CD4-positive, alpha-beta T cell treated with Interferon gamma for 1 hour (primary cell): ENCODE measurements at places on chromosomes 5 and 9.

DNA sequence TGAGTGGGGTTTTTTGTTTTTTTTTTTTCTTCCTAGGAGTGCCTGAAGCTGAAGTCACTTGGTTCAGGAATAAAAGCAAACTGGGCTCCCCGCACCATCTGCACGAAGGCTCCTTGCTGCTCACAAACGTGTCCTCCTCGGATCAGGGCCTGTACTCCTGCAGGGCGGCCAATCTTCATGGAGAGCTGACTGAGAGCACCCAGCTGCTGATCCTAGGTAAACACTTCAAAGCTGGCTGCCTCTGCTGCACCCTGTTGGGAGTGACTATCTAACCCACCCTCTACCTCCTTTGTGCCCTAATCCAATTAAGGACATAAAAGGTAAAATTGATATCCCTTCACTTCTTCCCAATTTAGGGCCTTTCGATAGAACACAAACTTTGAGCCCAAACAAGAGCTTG is 206.8 kb downstream of the SAXO1 start:
- DNase-seq: no peak

- DNase-seq: no peak
Observed at GRCh38 chr5:17325770-17326599, 108.6 kb downstream of the BASP1 start.

DNA sequence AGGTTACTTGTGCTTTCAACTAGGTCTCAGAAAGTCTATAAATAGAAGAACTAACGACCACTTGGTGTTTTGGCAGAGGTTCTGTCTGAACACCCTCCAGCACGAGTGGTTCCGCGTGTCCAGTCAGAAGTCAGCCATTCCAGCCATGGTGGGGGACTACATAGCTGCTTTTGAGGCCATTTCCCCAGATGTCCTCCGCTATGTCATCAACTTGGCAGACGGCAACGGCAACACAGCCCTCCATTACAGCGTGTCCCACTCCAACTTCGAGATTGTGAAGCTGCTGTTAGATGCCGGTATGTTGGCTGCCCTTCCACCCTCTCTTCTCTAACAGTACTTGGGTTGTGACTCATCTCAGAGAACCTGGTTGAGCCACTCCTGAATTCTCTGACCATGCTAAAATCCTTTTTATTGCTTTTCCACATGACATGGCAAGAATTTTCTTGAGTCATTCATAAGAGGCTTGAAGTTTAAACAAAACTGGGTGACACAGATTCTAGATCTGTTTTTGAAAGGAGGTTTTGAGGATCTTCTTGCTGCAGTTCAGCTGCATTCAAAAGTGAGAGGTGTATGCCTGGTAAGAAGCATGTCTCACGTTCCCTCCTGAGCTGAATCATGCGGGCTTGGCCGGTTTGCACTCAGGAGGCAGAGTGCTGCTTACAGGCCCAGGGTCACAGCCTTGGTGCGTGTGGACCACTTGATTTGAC is 103.1 kb upstream of the DMRT1 start:
- DNase-seq: no peak

DNA sequence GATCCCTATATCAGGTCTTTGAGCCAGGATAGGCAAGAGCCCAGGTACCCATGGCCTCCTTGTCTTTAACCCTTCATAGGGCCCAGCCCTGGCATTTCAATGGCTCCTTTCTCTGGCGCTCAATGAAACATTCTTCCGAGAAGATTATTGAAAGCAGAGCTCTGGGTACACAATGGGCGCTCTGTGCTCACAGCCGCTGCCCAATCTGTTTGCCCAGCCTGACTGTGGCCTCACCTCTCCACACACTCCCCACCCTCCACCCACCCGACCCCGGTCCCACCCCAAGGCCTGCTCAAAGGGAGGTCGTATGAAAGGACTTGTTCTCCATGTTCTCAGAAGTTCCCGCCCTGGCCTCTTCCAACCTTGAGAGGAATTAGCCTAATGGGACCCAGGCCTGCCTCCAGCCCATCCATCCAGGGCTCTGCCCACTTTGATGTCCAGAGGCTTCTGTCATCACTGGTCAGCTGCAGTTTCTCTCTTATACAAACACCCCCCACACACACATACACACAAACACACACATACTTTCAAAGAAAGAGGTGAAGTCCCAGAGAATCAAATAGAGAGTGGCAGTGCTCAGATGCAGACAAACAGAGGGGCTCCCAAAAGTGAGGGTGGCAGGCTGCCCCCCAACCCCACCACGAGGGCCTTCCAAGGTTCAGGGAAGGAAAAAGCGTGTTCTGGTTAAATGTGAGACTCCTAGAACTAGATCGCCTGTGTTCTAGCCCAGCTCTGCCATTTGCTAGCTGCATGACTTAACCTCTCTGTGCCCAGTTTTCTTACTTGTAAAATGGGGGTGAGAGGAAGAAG is 5.1 kb upstream of the ARSI start:
- DNase-seq: no peak

- no peak for DNase-seq
Observed at GRCh38 chr5:62077823-62078550, 228.0 kb upstream of the KIF2A start.

DNA sequence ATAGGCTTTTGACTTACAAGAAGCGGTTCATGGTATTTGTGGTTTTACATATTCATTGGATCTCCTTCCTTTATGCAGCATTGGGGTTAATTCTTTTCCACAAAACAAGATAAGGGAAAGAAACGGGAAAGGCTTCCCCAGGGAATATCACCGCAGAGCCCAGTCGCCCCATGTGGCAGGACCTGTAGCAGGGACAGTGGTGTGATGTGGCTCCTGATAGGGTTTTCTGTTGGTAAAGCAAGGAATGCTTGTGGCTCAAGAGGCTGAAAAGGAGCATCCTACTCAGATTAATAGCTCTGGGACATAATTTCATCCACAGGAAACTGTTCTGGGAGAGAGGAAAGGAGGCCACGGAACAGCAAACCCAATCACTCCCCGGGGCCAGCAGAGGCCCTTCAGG is 699.9 kb downstream of the MTRR start:
- no peak for DNase-seq

DNA sequence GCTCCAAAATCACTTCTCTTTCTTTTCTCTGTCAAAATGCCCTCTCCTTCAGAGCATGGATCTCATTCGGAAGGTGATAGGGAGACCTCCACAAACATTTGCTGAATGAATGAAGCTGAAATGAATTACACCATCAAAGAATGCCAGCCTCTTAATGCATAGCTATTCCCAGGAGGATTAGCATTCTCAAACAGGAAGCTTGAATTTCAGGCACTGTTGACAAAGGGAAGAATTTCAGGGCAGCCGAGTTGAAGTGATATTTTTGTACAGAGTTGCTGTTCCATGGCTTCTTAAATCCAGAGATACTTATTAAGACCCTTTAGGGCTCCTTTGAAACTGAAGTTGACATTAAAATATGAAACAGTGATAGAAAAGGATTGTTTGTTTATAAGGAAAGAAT is 18.8 kb downstream of the HBEGF start:
- DNase-seq: no peak

DNA sequence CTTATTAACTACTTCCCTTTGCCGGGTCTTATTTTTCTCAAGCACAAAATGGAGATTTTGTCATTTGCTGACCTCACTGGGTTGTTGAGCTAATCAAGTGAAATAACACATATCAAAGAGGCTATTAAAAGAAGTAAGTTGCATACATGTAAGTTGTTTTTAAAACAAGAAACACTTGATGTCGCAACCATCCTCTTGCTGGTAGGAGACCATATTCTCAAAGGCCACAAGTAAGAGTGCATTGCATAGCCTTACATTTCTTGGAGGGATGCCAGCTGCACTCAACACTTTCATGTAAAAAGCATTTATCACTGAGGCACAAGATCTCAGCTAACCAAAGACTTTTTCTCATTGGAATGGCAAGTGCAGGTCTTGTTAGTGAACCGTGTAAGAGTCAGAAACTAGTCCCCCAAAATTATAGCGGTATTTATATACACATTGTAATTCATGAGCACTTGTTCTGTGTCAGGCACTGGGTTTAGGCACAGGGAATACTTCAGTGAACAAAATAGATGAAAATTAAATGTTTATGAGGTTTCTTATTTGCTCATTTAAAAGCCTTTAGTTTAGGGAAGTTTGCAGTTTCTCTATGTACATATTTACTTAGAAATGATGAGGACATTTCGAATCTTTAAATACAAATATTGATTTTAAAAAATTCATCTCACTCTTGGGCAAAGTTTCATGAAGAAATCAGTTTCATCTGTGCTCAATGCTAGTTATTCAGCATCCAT is 72.0 kb downstream of the ZFAND5 start:
- peak; percentile 3 for DNase-seq

DNA sequence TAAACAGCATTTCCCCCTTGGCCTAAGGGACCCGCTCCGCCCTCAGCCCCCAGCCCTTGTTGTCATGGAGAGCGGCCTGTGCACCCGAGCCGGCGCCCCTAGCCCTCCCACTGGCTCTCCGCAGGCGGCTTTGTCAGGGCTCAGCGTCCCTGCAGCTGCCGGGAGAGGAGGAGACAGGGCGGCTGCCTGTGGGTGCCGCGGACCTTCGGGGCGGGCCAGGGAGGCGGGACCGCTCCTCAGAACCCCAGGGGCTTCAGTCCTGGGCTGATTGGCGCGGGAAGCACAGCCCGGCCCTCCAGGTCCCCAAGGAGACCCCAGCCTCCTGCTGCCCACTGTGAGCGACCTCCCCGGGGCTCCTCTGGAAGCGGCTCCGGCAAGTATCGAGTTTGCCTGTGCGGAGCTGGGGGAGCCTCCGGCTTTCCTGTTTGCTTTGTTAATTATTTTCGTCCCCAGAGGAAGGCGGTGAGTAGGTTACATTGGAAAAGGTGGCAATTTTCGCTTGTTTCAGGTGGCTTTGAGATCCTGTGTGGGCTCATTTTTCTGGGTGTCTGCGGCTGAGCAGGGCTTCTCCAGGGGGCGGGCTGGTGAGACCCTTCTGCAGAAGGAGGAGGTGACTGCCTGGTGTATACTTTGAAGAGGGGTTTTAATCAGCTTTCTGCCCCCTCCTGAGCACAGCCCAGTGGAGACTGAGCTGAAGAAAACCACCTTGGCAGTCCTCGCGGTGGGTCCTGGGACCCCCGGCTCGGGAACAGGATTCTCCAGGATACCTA is at the start of gene FGD3:
FGD3 (plus strand) TSS at position 256 of the 770 bp plus-strand sequence. CDS start 28,734 bp downstream, outside the sequence.
- no peak for DNase-seq

GRCh38 chr9:12712532-12712931 is 19.3 kb downstream of the TYRP1 start:
- DNase-seq: no peak

DNA sequence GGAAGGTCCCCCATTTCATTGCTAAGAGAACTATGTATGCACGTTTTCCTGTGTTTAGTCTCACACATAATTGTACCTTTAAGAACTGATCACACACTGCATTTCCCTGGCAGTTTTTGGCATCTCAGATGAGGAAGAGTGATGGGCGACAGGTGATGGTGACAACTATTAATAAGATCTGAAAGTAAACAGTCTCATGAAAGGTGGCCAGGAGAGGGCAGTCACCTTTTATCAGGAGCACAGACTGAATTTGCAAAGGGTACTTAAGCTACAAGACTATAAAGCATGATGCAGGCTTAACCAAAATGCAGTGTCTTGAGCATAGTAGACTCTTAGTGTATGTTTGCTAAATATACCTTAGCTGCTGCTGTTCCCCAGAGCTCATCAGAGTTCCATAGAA is 91.5 kb downstream of the GHR start:
- DNase-seq: no peak

GRCh38 chr5:114789773-114790402 is 379.8 kb downstream of the TRIM36 start:
- no peak for DNase-seq

DNA sequence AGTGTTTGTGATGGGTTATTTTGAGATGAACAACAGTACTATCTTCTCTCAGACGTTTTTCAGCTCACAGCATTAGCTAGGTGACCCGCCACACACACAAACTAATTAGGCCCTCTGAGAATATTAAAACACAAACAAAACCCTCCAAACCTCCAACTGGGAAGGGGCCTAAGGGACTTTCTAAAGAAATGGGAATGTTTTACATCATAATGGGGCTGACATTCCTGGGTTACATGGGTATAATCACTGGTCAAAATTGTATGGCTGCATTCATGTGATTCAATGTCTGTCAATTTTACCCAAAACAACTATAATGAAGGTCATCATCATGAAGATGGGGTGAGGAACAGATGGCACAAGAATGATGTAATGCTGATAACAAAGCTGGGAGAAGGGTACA is 59.6 kb downstream of the SPTLC1 start:
- DNase-seq: no peak

GRCh38 chr9:115668521-115668920 is 485.1 kb upstream of the PAPPA start:
- no peak for DNase-seq

DNA sequence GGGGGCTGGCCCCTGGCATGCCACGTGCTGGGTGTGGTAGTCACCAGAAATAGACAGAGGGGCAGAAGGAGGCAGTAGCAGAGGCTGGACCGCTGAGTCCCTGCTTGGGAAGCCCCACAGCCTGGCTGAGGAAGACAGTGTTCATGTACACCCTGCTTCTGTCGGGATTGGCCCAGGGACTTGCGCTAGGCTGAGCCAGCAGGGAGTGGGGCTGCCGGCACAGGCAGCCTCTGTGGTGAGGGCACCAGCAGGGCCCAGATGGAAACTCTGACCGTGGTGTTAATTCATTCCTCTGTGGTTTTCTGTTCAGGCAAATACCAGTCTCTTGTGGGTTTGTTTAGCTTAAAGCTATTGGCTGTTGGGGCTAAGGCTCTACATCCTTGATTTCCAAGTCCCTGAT is 108.6 kb upstream of the RAD23B start:
- no peak for DNase-seq

- no peak for DNase-seq
Observed at GRCh38 chr9:120720404-120720803, 6.1 kb upstream of the MEGF9 start.

DNA sequence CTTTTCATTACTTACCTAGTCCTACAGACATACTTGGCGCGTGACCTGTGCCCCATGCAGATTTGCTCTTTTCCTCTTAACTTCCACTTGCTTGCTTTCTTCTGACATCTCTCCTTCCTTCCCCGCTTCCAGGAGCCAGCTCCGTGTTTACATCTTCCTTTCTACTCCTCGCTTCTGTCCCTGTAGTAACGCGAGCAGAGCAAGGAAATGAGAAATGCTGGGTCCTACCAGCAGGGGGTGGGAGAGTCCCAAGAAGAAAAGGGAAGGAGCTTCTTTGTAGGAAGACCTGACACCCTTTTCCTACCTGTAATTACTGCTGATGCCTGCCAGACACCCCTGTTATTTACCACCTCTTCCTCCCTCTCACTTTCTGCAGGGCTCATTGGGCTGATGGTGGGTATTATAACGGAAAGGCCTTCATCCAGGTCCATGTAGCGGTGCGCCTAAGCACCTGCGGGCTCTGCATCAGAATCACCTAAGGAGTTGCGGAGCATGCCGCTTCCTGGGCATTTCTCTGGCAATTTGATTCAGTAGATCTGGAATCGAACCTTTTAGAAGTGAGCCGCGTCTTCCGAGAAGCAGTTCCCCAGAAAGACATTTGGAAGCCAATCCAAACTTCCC is 1260.8 kb upstream of the WWC1 start:
- no peak for DNase-seq

GRCh38 chr5:179955630-179956029 is 47.9 kb upstream of the TBC1D9B start:
- no peak for DNase-seq

GRCh38 chr9:76729116-76729515 is 35.1 kb upstream of the PCA3 start:
- no peak for DNase-seq

GRCh38 chr9:73160868-73161267 is 9.2 kb downstream of the ANXA1 start:
- DNase-seq: no peak
